HT1080 (cell line): ENCODE measurements at places on chromosomes 5 and 9.

DNA sequence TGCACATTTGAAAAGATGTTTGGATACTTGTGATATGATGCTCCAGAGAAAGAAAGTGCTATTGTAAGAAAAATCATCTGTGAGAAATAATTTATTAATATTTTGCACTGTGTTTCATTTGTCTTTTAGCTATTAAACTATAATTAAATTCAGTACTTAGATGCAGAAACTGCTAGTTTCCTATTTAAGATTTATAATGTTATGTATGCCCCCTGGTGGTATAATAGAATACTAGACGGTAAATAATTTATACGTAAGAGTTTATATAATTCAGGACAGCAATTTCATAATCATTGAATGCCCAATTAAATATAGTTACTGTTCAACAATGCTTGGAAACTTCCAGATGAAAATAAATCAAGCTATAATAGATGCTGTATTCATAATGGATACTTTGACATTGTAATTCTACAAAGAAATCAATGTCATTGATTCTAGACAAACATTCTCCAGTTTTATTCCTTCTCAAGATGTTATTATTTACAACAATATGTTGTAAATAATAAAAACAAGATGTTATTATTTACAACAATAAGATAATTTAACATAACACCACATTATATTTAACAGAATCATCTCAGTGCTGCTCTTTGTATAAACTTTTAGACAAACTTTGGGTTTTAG lies 101.0 kb downstream of the TMEM232 start:
- DNase-seq = no peak

- no peak for DNase-seq
Measured at GRCh38 chr5:149219584-149219983, 52.1 kb upstream of the AFAP1L1 start.

- DNase-seq = no peak
Measured at GRCh38 chr5:152529440-152529839, 124.4 kb upstream of the NMUR2 start.

DNA sequence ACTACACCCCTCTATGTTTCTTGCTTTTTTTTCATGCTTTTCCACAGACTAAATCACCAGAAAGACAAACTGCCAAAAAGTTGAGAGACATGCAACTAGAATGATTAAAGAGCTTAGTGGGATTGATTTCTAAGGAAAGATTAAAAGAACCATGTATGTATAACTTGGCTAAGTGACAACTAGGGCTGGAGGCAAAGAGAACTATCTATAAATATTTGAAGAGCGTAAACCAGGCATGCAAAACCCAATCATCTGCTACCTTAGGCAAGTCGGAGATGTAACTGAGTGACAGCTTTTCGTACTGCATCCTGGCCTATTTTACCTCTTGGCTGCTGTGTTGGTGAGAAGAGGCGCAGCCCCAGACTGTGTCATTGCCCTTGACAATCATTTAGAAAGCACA lies 121.0 kb upstream of the TLX3 start:
- no peak for DNase-seq

DNA sequence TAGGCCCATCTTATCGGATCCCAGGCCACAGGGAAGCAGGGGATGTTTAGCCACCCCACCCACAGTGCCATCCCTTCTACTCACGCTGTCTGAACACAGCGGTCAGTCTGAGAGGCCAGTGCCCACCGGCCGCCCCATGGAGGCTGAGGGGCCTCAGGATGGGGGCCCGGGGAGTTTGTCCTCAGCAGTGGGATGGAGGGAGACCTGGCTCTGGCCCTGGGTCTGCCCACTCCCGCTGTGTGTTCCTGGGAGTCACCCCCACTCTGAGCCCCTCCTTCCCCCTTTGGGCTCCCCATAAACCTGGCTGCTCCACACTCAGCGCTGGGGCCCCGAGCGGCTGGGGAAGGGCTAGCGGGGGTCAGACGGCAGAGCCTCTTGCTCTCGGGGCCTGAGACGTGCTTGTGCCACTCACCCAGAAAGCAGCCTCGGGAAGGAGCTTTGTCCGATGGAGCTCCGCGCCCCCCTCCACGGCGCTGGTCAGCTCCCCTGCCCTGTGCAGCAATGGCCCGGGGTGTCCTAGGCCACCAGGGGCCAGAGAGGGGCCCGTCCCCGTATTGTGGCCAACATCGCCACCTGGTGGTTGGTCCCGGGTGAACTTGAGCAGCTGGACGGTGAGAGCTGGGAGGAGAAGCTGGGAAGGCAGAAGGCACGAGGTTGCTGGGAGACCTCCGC lies 10.9 kb upstream of the LAMC3 start:
- DNase-seq = peak; percentile 73

GRCh38 chr5:176812269-176813259 lies 2.2 kb downstream of the UNC5A start:
- peak; percentile 36 for DNase-seq

- DNase-seq = peak; percentile 49
Measured at GRCh38 chr5:125607018-125607417, 816.2 kb upstream of the GRAMD2B start.

DNA sequence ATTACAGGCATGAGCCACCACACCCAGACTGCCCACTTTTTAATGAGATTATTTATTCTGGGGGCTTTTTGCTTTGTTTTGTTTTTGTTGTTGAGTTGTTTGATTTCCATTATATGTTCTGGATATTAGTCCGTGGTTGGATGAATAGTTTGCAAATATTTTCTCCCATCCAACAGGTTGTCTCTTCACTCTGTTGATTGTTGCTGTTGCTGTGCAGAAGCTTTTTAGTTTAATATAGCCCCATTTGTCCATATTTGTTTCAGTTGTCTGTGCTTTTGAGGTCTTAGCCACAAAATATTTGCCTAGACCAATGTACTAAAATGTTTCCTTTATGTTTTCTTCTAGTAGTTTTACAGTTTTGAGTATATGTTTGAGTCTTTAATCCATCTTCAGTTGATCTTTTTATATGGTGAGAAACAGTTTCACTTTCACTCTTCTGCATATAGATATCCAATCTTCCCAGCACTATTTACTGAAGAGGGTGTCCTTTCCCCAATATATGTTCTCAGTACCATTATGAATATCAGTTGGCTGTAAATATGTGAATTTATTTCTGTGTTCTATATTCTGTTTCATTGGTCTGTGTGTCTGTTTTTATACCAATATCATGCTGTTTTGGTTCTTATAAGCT lies 30.2 kb upstream of the TBCA start:
- DNase-seq = peak; percentile 38

- no peak for DNase-seq
Measured at GRCh38 chr9:78644359-78644758, 347.4 kb downstream of the PSAT1 start.

GRCh38 chr9:77586591-77586990 lies 61.5 kb downstream of the GNA14 start:
- DNase-seq = no peak

- peak; percentile 89 for DNase-seq
Measured at GRCh38 chr5:124583469-124584350, 162.7 kb downstream of the ZNF608 start.

GRCh38 chr5:67770431-67771025 lies 445.0 kb upstream of the PIK3R1 start:
- DNase-seq = peak; percentile 26

DNA sequence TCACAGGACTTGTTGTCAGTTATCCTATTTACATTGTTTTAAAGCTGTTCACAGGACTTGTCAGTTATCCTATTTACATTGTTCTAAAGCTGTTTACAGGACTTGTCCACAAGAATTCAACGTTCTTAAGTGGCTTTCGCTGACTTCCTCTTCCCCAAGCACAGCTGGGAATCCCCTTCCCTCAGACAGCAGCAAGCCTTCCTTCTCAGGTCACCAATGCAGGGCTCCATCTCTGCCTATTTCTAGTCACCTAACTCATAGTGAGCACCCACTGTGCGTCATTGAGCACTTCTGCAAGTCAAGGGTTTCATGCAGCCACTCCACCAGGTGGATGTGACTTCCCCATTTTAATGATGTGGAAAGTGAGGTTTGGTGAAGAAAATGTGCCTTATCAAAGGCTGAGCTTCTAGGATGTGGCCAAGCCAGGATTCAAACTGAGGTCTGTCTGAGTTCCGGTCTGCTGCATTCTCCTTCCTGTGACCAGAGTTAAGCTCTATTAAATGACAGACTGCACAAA lies 109.8 kb upstream of the ZNF462 start:
- DNase-seq = no peak

DNA sequence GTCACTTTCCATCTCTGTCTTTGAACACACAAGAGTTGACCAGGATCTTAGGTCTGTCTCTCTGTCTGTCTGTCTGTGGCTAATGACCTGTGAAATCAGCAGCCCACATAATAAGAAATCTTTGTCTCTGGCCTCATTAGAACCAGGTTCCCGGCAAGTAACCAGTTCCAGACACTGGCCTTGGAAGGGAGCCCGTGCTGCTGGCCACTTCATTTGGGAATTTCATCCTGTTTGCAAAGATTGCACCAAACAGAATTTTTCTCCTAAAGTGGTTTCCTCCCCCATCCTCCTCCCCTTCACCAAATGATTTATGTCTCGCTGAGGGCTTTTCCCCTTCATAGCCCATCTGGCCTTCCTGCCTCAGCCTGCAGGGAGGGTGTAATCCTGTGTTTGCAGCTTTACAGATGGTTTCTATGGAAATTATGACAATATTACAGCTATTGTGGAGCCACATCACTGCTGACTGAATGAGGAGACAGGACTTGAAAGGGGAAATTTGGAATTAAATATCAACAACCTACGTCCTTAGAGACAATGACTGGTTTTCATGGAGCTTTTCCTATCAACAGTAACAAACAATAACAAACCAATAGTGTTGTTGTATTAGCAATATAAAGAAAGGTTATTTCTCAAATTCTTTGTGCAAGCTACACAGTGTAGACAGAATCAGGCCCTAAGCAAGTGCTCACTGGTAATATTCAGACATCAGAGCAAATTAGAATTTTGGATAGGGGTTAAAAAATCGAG lies 25.7 kb downstream of the DPYSL3 start:
- DNase-seq = peak; percentile 57

DNA sequence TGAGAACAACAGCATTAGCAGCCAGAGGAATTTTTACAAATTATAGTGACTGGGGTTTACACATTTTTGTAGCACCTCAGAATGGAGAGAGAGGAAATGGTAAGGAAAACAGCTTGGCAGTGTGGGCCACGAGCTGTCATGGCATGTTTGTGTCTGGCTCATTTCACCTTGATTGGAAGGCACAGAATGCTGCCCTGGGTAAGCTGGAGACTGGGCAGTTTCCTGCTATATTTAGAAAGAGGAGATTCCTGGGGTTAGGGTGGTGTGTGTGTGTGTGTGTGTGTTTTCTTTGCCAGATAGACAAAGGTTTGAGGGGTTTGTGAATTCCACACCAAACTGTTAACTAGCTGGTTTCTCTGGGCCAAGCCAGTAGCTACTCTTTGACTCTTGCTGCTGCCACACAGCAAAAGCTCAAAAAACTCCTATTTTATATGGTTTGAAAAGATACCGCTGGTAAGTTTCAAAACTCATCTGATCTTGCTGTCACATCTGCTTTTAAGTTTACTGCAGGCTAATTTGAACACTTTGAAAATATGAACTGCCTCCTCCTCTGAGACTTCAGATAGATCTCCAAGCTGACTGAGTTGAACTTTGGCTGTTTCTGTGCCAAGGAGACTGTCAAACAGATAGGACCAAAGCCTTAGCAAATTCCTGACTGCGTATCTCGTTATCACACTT lies 9.1 kb downstream of the ARHGAP26 start:
- DNase-seq = peak; percentile 28

DNA sequence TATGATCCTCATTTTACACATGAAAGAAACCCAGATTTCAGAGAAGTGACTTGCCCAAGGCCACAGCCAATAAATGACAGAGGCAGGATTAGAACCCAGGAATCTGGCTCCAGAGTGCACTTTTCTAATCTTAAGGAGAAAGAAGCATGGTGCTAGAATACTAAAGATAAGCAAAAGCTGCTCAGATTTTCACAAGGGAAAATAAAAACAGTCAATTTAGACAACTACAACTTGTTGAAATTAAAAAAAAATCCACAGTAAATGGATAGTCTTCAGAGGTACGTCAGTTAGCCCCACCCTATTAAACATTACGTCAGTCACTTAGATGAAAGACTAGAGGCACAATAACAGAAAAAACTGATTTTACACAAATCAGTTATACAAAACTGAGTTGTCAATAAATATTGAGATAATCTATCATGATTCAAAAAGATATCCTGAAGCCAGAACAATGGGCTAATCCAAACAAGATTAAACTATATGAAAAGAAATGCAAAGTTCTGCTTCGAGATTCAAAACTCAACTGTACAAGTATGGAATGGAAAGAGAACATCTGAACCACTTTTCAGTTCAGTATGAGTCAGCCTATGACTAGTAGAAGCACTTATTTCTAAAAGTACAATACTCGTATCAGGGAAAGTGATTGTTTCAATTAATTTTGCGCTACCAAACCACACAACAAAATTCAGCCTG lies 9.3 kb downstream of the TMEM245 start:
- DNase-seq = peak; percentile 82

DNA sequence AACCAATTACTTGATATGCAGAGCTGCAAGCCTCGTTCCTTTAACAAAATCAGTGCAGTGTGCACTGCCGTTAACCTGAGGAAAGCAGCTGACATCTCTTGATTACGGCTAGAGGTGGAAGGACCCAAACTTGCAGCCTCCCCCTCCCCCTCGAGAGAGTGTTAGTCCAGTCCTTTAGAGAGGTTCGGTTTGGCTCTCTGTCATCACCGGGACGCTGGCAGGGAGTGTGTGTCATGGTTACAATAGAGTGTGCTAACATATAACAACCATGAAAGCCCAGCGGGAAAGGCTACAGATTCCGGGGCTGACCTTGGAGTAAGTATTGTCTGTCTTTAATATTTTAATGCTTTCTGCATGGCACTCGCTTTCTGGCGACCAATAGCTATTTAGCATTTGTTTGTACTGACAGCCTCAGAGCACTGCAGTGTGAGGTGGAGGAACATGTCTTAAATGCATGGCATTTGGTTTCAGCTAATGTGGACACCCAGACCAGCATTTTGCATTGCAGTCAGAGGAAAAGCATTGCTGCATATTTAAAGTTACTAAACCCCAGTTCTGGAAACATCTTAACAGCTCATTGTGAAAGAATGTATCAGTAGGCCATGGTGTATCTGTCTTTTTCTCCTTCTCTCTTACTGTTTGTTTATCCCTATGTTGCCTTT lies 237.5 kb downstream of the CD180 start:
- DNase-seq = peak; percentile 53

- peak; percentile 10 for DNase-seq
Measured at GRCh38 chr5:140868721-140869554, at the start of gene PCDHA11. Gene PCDHA11 (plus strand): TSS chr5:140868957. CDS start chr5:140869104, 147 bp downstream.
